T-helper 1 cell (primary cell): ENCODE measurements at places on chromosomes 16 and 17.

DNA sequence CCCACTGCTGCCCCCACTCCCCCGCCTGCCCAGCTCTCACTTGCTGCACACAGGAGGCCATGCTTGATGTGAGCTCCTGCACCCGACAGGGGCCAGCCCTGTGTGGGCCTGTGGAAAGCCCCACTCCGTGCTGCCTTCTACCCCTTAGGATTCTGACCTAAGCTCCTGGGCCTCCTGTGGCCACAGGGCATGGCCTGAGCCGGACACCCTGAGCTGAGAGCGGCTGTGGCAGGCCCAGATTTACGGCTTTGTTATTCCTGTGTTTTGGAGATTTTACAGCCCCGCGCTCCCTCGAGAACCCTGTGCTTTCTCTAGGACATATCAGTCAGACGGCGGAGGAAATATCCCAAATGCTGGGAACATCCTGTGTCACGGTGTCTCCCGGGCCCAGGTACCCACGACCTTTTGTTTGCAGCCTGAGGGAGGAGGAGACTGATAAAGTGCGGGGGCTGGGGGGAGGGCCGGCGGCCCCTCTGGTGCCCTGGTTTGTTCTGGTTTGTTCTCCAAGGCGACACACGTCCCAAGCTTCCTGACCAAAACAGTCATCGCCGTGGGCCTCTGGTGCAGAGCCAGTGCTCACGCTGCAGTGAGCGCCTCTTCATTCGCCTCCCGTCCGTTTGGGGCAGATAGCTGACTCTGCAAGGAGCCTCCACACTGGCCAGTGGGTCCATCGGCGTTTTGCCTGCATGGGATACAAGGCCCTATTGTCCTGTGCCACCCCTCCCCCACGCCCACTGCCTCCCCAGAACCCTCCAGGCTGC, 363.4 kb downstream of the C16orf95 start:
- no peak for DNase-seq

DNA sequence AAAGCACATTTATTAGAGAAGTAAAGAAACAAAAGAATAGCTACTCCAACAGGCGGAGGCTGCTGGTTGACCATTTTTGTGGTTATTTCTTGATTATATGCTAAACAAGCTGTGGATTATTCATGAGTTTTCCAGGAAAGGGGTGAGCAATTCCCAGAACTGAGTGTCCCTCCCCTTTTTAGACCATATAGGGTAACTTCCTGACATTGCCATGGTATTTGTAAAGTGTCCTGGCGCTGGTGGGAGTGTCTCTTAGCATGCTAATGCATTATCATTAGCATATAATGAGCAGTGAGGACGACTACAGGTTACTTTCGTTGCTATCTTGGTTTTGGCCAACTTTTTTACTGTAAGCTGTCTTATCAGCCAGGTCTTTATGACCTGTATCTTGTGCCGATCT, 12.2 kb upstream of the HS3ST4 start:
- no peak for DNase-seq

DNA sequence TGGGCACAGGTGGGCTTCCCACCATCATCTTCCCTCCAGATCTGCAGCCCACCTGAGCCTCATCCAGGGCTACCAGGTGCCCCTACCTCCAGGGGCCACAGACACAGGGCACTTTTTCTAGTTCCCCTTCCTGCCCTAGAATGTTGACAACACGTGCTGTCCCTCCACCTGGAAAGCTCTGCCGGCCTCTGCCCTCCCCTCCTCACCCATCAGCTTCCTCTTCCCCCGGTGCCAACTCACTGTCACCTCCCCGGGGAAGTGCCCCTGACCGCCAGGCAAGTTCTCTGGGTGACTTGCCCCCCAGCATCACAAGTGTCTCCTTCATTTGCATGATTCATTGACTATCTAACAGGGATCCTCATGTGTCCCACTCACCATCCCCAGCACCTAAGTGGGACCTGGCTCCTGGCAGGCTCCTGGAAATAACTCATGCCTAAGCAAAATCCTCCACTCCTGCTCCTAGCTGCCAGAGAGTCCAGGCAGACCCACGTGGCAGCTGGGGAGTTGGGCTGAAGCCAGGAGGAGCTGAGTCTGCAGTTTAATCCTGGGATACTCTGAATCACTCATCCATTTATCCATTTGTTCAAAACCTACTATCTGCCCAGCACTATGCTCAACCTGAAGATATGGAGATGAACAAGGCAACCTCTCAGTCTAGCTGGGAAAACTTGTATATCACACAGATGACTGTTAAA, 304.4 kb downstream of the FOXL1 start:
- no peak for DNase-seq

GRCh38 chr17:213286-214105, 32.0 kb upstream of the DOC2B start:
- no peak for DNase-seq

DNA sequence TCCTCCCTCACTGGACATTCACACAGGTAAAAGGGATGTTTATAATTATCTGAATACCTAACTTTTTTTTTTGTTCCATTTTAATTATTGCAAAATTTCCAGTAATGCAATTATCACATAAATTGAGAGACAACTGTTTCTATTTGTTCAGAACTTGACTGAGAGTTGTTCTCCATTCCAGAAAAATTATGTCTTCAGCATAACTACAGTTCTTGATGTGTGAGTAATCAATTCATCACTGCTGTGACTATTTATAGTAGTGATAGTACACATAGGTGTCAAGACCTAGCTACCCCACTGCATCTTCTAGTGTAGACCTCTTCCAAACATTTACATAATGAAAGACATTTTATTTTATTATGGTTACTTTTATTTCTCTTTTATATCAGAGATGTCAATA, 5.8 kb upstream of the TNRC6A start:
- no peak for DNase-seq

- no peak for DNase-seq
Measured at GRCh38 chr16:15538507-15538906, 104.1 kb downstream of the BMERB1 start.

- no peak for DNase-seq
Measured at GRCh38 chr17:27595208-27595607, 35.8 kb upstream of the LGALS9 start.

DNA sequence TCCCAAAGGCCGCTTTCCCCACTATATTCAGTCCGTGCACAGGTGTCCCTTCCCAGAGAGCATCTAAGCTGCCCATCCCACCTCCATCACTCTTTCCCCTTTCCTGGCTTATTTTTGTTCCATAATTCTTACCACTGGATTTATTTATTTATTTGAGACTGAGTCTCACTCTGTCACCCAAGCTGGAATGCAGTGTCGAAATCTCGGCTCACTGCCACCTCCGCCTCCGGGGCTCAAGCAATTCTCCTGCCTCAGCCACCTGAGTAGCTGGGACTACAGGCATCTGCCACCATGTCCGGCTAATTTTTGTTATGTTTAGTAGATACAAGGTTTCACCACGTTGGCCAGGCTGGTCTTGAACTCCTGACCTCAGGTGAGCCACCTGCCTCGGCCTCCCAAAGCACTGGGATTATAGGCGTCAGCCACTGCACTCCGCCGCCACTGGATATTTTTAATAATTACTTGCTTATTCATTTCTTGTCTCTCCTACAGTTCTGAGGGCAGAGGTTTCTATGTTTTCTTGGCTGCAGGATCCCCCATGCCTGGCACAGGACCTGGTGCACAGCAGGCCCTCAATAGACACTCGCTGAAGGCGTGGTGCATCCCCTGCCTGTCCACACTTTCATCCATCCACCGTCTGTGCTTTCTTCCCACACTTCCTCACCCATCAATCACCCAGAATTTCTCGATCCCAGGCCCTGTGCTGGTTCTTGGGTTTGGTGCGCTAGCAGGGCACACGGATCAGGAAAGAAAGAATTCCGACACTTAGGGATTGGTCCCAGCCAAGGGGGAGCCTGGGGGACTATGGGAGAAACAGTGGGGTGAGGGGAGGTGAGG, 9.9 kb upstream of the ADGRG1 start:
- no peak for DNase-seq

DNA sequence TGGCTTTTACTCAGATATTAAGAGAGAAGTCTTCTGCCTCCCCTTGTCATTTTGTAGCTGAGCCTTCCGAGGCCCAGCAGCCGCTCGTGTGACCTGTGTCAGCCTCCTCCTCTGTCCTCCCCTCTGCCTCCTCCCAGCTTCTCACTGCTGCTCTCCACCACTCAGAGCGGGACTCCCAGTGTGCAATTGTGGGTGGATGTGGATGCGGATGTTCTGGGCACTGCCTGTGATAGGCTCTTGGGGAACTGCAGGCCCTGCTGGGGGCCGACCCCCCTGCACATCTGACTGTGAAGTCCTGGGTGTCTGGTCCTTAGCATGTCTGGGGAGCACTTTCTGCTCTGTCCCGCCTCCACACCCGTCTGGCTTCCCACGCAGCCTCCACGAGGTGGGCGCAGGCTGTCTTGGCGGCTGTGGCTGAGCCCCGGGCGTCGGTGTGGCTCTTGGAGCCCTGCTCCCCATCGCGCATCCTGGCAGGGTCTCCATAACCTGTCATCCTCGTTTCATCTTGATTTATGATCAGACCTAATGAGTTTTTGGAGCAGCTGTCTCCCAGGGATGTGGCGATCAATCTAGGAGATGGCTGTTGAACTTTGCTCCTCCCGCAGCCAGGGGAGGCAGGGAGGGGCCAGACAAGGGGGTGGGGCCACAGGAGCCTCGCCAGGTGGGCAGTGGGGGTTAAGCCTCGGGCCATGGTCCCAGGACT, 28.1 kb downstream of the GRIN2C start:
- no peak for DNase-seq

DNA sequence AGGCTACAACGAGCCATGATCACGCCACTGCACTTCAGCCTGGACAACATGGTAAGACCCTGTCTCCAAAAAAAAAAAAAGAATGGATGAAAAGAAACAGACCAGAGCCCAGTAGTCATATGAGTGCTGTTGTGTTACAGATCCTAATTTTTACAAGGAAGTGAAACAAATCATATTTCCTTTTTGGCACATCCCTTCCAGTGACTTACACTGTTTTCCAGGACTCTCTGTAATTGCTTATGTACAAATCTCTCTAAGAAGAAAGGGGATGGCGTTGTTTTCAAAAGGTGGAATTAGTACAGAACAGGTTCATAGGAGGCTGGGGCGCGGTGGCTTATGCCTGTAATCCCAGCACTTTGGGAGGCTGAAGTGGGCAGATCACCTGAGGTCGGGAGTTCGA, 19.8 kb upstream of the ZNF594 start:
- DNase-seq, result no peak

GRCh38 chr17:21042458-21043295, at the start of gene USP22:
TSS of gene USP22 (minus strand) at chr17:21043011. CDS start at chr17:21042835, 176 bp downstream.
- no peak for DNase-seq

GRCh38 chr17:79221597-79221996, 147.0 kb downstream of the ENGASE start:
- DNase-seq, result no peak

DNA sequence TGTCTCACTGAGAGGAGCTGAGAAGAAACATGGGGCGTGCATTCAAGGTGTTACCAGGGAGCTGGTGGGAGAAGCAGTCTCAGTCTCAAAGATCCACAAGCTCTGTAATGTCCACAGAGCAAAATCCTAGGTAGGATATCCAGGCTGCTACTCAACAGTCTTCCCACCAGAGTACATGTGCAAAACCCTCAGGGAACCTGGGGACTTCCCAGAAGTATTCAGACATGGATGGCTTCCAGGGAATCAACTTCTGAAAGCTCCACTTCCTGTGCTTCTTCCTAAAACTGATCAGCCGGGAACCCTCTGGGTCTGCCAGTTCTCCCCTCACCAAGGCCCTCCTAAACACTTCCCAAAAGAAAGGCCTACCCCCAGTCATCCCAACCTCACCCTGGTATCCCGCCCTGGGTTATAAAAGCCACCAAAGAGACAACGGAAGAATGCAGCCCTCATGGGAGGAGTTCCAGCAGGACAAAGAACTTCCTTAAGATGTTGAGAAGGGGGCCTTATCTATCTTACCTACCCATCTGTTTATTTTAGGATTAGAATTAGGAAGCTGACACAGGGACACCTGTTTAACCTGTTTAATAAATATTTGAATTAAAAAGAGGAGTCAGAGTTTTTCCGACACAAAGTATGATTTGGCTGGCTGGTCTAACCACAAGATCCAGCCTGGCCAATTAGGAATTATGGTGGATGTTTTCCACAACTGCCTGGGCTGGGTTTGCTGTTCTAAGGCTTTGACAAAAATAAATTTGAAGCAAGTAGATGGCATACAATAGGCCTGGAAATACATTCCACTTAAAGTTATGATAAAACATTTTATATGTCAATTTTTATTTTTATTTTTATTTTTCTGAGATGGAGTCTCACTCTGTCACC, 37.0 kb downstream of the CUEDC1 start:
- DNase-seq, result no peak

DNA sequence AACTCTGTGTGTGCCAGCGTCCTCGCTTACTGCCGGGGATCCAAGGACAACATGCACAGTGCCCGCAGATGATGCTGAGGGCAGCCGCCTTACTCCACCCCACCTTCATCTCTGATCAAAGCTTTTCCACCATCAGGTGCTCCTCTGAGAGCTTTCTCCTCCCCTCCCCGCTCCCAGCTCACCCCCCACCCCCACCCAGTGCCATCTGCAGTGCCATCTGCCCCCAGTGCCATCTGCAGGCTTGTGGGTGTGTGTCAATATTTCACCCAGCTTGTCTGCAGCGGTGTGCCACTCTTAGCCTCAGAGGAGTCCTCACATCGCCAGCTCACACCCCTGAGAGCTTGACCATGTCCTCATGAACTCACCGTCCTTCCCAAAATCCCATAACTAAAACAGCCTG, 98.2 kb upstream of the NOL11 start:
- DNase-seq, result no peak

- DNase-seq, result no peak
Measured at GRCh38 chr16:58582971-58583765, 46.5 kb downstream of the CNOT1 start.

DNA sequence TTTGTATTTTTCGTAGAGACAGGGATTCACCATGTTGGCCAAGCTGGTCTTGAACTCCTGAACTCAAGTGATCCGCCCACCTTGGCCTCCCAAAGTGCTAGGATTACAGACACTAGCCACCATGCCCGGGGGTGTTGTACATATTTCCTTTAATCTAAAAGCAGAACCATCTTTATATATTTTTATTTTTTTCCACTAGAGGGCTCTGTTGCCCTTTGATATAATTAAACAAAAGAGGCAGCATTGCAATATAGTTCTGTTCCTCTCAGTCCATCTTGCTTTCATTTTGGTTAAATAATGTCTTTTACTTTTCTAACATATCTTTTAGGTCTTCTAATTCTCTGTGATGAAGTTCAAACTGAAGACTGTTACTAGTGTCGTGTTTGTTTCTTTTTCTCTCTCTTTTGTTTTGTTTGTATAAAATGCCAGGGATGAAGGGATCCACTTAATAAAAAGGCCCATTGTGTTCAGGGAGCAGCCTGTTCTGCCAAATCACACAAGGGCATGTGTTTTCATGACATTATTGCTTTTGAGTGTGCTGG, 23.4 kb downstream of the WWOX start:
- peak; percentile 41 for DNase-seq

DNA sequence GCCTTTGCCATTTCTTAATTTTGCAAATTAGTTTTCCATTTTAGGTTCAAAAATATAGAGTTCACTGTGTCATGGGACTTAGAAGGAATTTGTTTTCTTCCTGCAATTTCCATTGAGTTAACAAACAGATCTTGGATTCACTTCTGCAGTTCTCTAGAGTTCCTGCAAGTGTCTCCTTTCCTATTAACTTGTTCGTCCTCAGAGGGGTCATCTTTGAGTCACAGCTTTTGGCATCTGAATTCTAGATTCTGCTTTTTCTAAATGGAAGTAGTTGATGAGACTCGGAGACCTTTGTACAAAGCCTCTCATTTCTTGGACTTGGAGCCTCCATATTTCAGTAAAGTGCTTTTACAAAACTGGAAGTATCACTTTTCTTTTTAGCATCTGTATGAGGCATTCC, 323.3 kb downstream of the BCAS3 start:
- no peak for DNase-seq
